ENCODE measurements at places on chromosomes 2 and 18.

DNA sequence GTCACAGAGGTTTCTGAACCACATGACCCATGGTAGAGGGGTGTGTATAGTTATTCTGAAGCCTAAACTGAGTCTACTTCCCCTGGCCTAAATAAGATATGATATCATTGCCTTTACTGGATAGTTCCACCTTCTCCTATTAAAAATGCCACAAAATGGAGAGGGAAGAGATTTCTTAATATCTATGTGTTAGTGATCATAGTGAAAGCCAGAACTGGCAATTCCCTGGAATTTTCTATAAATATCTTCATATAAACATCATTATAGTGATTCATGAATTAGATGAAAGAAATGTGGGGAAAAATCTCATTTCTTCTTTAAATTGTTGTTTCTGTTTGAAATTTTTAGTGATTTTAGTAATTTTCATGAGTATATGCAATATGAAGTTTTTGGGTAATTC, 45.8 kb downstream of the TSHZ1 start:
- DNase-seq, result no peak

DNA sequence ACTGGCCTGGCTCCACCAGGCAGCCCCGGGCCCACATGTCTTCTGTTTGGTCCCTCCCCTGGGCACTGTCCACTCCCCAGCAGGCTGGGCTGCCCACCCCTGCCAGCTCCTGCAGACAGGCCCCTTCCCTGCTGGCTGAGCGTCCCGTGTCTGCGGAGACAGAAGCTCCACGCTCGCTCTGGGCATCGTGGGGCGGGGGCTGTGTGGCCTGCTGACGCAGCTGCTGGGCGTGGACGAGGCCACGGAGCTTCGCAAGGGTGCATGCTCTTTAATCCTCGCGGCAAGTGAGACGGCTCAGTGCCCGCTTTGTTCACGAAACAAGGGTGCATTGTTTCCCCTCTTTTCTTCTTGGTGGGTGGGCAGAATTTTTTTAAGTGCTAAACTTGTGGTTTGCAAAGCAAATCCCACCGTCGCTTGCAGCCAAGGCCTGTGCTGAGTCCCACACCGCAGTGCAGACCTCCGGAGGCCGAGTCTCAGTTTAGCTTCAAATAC, 132.8 kb upstream of the CTDP1 start:
- peak; percentile 77 for DNase-seq

- DNase-seq, result no peak
These were observed 2.1 kb downstream of the SERTAD2 start for GRCh38 chr2:64651590-64651989.

GRCh38 chr2:190887089-190887488, 6.5 kb downstream of the GLS start:
- no peak for DNase-seq

GRCh38 chr18:46466234-46467160, 190.5 kb downstream of the LOXHD1 start:
- peak; percentile 50 for DNase-seq

DNA sequence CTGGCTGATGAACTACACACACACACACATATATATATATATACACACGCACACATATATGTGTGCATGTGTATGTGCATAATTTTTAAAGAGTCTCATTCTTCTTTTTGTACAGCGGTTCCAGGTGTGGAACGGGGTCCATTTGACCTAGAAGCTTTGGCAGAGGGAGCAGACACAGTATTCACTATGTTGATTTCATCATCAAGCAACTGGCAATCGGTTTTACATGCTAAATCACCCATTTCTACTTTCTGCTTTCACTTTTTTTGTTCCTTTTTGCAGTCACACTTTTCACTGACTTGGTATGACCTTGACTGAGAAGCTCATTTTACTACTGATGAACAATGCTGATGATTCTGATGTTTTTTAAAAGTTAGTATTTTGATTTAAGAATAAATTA, 63.0 kb upstream of the PGAP1 start:
- no peak for DNase-seq

DNA sequence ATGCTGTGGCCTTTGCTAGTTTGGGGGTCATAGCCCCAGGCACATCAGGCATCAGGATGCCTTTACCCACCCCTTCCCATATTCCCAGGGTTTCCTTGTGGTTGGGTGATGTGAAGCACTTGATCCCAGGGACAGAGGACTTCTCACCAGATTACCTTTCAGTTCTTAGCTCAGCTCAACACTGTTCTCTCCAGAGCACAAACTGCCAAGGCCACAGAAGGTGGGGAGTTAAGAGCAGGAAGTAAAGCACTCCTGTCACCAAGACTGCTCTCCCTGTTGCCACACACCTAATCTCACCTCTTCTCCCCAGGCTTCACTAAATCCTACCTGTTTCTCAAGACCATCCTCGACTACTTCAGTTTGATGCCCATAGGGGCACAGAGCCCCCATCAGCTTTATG, 25.9 kb downstream of the FHOD3 start:
- DNase-seq, result no peak

DNA sequence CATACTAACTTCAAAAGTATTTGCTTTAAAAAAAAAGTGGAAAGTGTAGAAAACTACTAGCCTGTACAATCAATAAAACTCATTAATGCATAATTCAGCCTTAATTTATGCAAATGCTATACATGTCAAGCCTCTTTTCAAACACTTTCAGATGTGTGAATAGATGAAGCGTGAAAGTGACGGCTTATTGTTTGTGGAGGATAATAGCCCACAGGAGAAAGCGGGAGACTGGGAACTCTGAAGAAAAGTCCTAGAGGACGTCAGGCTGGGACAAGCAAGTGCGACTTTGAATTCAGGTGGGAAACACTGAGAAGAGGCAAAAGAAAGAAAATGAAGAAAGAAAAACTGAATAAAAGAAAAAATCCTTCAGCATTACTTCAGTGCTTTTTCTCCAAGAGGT, 108.5 kb downstream of the STK39 start:
- peak; percentile 54 for DNase-seq

- peak; percentile 68 for DNase-seq
These were observed 160.7 kb upstream of the HDAC4 start for GRCh38 chr2:239561446-239562001.

- peak; percentile 63 for DNase-seq
These were observed 69.8 kb downstream of the NFATC1 start for GRCh38 chr18:79465392-79465991.

DNA sequence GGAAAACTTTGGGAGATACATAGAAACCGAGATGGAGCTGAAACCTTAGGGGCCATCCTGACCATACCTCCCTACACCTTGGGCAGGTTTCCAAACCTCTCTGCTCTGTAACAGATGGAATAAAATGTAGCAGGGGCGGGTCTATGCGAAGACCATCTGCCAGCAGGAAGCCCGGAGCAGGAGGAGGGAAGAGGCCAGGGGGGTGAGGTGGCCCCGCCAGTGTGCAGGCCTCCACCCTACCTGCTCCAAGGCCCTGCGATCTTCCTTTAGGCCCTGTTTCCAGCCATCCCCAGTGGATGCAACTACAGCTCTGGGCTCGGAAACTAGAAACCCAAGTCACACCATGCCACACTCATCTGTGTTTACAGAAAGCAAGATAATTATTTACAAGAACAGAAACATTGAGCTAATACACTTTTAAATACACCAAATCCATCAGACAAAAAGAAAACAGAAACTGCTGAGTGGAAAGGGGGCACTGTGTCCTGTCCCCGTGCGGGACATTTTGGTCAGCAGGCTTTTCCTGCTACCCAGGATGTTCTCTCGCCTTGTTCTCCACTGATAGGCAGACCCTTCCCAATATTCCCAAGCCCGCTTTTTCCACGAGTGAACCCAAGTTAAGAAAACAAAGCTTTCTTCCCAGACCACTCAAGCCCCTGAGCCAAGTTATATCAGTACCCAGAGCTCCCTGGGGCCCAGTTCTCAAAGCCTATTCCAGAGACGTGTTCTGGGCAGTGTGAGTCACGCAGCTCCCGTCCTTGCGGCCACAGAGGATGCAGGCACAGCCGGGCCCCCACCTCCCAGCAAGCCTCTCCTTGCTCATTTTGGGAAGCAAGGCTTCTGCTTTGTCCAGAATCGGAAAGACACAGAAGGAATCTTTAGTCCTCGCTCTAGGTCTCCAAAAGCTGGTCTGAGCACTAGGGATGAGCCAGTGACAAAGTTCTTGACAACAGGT, 17.3 kb downstream of the CIB4 start:
- DNase-seq, result no peak

- no peak for DNase-seq
These were observed 618.6 kb downstream of the ZEB2 start for GRCh38 chr2:143901185-143901842.

DNA sequence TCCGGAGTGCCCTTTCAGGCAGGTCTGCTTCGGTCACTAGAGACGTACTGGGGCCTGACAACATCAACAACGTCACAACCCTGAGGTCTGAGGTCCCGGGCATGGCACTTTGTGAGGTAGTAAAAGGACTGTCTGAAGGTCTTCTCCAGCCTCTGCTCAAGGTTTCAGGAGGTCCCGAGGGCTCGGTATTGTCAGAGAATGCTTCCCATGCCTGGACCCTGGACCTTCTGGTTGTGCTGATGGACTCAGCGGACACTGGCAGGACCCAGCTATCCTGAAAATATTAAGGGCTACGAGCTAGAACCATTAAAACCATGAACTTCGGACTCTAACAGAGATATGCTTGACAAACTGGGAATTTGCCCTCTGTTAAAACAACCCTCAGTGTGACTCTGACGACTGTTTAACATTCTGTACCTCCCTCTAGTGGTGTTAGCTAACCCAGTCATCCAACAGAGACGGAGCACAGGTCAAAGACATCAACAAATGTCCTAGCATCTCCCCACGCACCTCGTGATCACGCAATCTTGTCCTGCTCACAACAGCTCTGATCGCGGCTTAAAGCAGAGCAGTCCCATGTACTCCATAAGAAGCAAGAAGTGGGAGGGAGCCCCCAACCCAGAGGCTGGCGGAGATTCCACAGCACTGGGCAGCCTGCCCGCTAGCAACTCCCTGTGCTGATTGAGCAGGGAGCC, 96.5 kb downstream of the CCDC93 start:
- no peak for DNase-seq

- peak; percentile 14 for DNase-seq
These were observed 44.7 kb upstream of the VPS54 start for GRCh38 chr2:64063924-64064331.

DNA sequence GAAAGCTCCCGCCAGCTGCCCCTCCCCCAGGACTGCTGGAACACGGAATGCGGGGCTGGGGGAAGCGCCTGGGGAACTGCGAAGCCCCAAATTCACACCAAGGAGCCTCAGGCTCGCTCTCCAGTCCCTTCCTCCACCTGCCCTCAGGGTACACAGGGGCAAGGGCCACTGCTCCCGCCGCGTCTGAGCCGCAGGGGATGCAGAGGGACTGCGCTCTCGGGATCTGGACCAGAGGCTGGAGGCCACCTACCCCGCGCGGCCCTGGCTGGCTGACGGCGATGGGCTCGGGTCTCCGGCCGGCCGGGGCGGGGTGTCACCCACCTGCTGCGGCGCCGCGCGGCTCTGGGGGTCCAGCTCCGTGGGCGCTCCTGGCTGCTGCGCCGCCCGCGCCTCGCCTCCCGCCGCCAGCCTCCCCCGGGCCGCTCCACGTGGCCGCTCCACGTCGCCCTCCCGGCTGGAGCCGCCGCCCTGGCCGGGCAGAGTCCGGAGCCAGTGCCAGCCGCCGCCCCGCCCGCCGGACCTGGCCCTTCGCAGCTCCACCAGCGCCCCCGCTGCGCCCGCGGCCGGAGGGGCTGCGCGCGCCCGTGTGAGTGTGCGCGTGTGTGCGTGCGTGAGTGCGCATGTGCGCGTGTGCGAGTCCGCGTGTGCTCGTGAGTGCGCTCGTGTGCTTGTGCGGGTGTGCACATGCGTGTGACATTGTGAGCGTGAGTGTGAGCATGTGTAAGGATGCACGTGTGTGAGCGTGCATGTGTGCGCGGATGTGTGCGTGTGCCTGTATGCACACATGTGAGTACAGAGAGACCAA, at the start of gene CGREF1:
Gene CGREF1 (minus strand): TSS at position 604 of the 805 bp plus-strand sequence. CDS start 14,762 bp downstream, outside the sequence.
- DNase-seq, result peak; percentile 62

- DNase-seq, result peak; percentile 83
These were observed 1.7 kb upstream of the POU3F3 start for GRCh38 chr2:104852090-104852666.

DNA sequence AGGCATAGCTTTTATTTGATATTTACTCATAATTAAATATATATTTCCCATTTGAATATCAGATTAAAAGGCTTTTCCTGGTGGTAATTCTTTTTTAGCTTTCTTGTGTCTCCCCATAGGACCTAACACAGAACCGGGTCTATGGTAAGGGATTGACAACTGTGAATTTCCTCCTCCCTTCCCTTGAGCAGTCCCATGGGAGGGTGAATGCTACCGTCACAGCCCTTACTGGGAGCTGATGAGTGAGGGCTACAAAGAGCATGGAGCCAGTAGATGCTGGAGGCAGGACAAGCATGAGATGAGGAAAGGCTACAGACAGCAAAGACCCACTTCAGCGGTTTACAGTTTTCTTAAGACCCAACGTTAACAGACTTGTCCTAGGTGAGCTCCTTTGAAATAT, 170.6 kb upstream of the EPAS1 start:
- no peak for DNase-seq

DNA sequence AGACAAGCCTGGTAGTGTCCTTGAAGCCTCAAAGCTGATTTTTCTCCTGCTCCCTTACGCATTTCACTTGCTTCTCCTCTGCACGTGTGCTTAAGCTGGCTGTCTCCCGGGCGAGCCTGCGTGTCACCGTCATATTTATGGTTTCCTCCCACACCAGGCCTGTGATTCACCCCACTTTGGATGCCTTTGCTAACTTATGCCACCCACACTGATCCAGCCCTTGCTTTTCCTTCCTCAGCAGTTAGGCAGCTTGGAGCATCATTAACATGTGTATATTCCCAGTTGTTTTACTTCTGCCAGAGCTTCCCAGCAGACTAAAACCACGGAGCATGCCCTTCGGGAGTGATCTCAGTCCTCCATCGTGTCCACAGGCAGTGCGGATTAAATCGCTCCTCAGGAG, 2.2 kb downstream of the ST3GAL5 start:
- peak; percentile 27 for DNase-seq

- peak; percentile 54 for DNase-seq
These were observed 48.0 kb downstream of the CDK15 start for GRCh38 chr2:201854221-201854801.

- no peak for DNase-seq
These were observed 3.0 kb downstream of the HPCAL1 start for GRCh38 chr2:10305715-10306114.

DNA sequence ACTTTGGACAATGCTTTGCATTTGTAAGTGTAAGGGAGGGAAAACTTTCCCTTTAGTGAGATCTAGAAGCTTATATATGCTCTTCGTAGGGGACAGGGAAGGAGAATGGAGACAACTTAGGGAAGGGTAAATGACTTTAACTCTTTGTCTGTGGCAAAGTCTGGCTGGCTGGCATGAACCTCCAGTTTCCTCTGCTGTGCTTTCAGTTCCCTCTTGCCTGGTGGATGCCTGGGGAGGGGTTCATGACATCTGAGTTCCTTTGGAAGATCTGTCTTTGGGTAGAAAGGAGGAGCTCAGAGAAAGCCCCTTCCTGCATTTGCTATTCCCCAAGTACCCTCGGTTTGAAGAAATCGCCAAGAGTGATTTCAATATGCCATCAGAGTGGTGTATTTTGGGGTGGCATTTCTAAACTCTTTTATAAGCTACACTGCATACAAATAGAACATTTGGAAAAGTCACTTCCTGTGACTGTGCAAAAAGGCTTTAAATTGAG, 143.6 kb downstream of the VAPA start:
- DNase-seq, result no peak

Data from eye (tissue), 1 donor.